ENCODE measurements at places on chromosomes 5 and 9.

- no peak for DNase-seq
These were observed 146.0 kb upstream of the FBXL7 start for GRCh38 chr5:15354021-15354420.

- no peak for DNase-seq
These were observed 125.4 kb upstream of the SPDL1 start for GRCh38 chr5:169458221-169458620.

GRCh38 chr9:3262826-3263529 is 262.8 kb downstream of the RFX3 start:
- DNase-seq = no peak

GRCh38 chr9:16304301-16304700 is 566.2 kb downstream of the BNC2 start:
- DNase-seq = no peak

- no peak for DNase-seq
These were observed 36.8 kb upstream of the NIPBL start for GRCh38 chr5:36839489-36840476.
